ENCODE measurements at places on chromosomes 2 and 18.
A peak's percentile ranks its signal among the peaks of the same experiment; 100 is the strongest.

DNA sequence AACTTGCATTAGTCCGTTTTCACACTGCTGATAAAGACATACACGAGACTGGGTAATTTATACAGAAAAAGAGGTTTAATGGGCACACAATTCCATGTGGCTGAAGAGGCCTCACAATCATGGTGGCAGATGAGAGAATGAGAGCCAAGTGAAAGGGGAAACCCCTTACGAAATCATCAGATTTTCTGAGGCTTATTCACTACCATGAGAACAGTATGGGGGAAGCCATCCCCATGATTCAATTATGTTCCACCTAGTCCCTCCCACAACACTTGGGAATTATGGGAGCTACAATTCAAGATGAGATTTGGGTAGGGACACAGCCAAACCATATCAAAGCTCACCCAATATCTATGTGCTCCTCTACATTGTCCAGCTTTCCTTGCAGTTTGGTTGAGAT is 16.0 kb upstream of the SERPINE2 start:
- no peak for DNase-seq

- no peak for DNase-seq
Measured at GRCh38 chr2:28163627-28164279, 228.9 kb upstream of the FOSL2 start.

DNA sequence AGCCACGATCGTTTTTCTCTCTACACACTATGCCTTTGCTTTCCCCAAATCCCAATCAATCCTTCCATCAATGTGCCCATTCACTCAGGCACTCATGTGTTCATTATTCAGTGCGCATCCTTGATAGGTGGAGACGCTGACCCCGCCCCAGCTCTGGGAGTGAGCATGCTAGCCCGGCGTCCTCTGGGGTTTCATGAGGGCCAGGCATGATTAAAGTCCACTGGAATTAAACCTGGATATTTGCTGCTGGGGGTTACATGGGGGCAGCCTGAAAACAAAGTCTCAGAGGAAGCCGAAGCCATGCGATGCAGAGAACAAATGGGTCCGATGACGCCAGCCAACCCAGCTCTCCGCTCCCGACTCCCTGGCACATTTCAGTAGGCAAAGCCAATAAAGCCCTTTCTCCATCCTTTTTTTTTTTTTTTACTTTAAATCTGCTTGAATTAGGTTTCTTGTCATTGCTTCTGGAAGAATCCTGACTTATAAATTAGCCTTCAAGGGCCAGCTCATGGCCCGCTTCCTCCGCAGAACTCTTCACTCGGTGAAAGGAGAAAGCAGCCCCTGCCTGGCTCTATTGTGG is 316.4 kb upstream of the ID2 start:
- no peak for DNase-seq

- DNase-seq: no peak
Measured at GRCh38 chr2:216373896-216374295, 1.6 kb upstream of the MARCHF4 start.

- DNase-seq: peak; percentile 34
Measured at GRCh38 chr2:39728941-39729351, 50.1 kb downstream of the THUMPD2 start.

DNA sequence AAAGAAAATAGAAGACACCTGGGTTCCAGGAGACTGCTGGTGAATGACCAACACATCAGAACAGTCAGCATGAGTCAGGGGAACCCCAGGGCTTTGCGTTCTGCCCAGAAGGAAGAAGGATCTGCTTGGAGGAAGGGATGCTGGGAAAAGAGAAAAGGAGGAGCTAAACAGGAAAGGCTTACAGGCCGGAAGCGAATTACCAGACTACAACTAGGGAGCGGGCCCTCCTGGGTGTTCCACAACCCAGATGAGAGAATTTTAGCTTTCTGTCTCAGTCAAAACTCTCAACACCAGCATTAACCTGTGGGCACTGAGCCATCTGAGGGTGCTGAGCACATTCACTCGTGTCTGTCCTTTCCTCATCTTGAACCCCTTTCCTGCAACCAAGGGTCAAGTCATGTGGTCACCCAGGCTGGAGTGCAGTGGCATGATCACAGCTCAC is 19.2 kb downstream of the CDC42EP3 start:
- DNase-seq: peak; percentile 95

DNA sequence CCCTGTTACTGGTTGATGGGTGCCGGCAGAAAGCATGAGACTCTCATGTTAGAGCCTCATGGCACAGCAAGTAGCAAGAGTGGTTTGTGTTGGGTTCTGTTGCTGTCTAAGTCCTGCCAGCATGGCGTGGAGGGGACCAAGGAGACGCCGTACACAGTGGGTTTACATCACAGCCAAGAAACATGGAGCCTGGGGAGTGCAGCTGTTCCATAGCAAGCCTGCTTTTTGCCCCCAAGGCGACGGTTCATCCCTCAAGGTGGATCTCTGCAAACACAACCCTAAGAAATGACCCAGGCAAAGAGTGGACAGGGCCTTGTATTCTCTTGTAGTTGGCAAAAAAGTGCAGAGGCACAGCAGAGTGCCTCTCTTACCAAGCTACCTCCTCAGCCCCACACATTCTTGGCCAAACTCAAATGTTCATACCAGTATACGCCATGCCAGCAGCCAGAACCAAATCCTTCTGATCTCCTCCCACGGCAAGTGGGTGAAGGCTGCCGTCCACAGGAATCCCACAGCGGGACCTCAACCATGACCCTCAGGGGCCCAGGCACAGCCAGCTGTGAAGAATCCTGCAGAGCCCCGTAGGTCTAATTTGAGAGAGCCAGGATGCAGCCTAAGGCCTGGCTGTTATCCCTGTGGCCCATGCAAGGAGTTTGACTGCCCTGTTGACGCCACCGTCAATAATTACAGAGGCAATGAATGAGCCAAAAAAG is 19.0 kb downstream of the SNED1 start:
- DNase-seq: no peak

GRCh38 chr2:53786352-53786704 is 425 bp downstream of the ASB3 start:
- DNase-seq: peak; percentile 38

DNA sequence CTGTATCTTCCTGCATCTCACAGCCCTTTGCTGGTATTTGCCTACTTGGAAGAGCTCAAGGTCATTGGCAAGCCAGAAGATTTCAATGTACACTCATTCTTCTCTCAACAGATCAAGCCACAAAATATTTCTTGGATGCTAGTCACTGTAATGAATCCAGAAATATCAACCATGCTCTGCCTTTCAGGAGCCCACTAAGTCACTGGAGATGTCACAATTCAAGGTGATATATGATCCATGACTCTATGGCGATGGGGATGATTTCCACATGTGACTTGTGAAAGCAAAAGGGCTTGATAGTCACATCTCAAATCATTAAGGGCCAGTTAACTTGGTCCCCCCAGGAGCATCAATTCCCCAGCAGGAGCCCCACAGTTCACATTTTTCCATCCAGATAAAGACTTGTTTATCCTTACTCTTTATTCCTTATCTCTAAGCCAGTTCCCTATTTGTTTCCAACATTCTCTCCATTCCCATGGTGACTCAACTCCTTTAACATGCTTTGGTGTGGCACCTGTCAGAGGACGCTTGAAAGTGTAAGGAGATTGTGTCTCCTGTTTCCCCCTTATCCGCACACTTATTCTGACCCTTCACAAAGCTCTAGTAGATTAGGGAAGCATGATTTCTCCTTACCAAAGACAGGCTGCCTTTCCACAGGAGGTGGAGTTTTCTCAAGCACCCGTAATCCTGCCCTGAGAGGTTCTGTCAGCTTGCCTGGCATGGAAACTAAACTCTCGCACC is 15.8 kb downstream of the PKDCC start:
- DNase-seq: no peak

- DNase-seq: no peak
Measured at GRCh38 chr18:59708988-59709387, 11.8 kb upstream of the CCBE1 start.

DNA sequence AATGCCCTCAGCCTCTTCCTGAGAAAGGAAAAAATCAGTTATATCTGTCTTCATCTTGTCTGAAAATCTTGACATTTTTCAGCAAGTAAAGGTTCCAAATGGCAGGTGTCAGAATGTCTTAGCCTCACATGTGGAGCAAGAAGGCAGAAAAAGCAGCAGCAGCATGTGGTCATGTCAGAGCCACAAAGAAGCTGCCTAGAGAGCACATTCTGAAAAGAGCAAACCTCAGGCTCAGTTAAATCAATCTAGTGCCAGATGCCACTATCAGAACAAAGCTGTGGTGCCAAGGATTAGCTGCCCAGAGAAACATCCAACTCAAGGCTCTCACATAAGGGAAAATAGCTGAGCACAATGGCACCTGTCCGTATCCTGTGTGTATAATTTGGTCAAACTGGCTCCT is 105.9 kb downstream of the SRBD1 start:
- DNase-seq: no peak

DNA sequence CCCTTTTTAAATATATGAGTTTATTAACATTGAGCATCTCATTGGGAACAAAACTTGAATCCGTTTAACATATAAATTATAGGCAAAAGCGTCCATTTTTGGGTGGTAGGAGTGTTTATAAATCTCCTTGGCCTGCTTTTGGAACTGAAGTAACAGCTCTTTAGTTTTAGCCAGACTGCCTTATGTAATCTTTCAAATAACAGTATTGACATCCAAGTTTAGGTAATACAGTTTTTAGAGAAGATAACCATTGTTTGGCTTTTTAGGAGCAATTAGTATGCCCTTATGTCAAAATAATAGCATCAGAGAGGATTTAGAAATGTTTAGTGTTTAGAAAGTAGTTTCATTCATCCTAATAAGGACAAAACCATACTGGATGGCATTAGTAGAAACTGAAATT is 361.9 kb downstream of the ARHGAP15 start:
- DNase-seq: no peak

GRCh38 chr2:45705233-45705632 is 53.8 kb downstream of the PRKCE start:
- DNase-seq: no peak

- DNase-seq: no peak
Measured at GRCh38 chr2:138670734-138671133, 109.5 kb downstream of the NXPH2 start.

DNA sequence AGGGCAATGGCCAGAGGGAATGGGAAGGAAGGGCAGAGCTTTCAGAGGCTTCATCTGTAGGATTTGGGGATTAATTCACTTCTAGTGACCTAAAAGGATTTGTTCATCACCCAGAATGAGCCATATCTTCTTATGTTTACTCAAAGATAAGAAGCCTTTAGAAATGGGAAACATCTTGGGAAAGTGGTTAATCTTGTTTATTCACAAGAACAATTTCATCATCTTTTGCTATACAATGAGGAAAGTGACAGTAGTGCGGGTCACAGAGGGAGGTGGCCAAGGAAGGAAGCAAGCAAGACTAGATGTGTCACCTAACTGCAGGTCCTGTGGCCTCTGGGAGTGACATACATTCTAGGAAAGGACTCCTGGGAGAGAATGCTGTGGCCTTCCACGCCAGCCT is 140.4 kb upstream of the ALPP start:
- no peak for DNase-seq

GRCh38 chr2:188659656-188660406 is 314.3 kb upstream of the COL3A1 start:
- peak; percentile 76 for DNase-seq

DNA sequence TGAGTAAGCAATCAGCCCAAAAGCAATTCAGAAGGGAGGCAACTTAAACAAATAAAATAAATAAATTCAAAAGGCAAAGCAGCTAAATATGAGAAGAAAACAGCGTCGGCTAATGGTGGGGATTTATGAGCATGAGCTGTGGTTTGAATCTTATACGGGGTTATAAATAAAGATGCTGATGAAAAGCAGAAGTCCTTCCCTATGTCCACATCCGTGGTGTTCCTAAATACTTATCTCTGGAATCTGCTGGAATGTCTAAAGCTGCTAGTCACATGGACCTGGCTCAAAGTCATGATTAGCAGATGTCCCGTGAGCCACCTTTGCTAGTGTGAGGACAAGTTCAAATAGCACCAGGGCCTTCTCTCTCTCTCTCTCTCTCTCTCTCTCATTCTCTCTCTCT is 33.8 kb downstream of the SMIM21 start:
- DNase-seq: no peak

- no peak for DNase-seq
Measured at GRCh38 chr18:22436136-22436535, 18.4 kb upstream of the CTAGE1 start.

- peak; percentile 68 for DNase-seq
Measured at GRCh38 chr2:109497463-109497862, 116.3 kb downstream of the SEPTIN10 start.

DNA sequence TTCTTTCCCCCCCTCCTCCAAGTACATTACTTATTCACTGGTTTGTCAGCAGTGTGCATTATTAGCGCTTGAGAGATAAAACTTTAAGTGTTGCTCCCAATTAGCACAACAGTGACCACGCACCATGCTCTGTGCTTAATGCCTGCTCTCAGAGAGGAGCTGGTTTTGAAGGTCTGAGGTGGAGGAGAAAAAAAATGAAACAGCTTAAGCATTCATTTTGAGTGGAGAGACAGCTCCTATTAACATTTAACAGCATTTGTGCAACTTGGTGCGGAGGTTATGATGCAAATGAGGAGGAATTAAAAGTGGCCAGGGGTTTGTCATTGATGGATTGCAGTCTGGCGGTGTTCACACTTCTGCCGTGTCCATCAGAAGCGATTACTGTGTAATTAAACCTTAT is 141.8 kb downstream of the FIGN start:
- no peak for DNase-seq

Data from HFFc6 (cell line).